ENCODE measurements at places on chromosomes 6 and 20. TPM values are rescaled to one million over a fixed set of nuclear protein-coding genes. Genes with fewer than 3 reads are reported as not detected.

The HLA-DRA gene
- 297 TPM for total RNA-seq

DNA sequence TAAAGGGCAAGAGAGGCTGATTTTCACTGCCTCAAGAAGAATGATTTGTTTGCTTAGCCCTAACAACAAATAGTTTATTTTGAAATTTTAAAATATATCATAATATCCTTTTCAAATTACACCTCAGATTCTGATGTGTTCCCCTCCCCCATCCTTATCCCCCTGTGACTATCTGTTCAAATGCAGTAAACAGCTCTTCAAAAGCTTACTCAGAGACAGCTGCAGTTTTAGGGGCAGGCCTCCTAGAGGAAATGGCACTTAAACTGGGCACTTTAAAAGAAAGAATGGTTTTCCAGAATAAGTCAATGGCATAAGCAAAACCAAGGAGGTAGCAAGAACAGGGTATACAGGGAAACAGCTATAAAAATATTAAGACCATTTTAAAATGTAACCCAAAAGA lies 118.6 kb upstream of the UST start:
- no peak for DNase-seq

The DOK5 gene
- 3.0 TPM for total RNA-seq

The GSTA1 gene
- not detected for total RNA-seq

The ANKRD66 gene
- not detected for total RNA-seq

DNA sequence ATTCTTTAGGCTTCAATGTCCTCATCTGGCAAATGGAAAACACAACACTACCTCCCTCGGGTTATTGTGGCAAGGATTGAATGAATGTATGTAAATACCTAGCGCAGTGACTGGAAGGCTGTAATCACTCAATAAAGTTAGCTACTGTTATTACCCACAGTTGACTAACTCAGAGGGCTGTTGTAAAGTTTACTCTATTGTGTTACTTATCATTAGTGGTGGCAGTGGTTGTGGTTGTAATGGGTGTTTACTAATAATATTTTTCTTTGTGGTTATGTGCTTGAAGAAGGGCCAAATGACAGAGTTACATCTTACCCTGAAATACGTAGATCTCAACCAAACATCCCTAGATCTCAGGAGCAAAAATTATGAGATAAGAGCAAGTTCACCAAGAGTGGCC lies 42.0 kb upstream of the PXDC1 start:
- no peak for DNase-seq

DNA sequence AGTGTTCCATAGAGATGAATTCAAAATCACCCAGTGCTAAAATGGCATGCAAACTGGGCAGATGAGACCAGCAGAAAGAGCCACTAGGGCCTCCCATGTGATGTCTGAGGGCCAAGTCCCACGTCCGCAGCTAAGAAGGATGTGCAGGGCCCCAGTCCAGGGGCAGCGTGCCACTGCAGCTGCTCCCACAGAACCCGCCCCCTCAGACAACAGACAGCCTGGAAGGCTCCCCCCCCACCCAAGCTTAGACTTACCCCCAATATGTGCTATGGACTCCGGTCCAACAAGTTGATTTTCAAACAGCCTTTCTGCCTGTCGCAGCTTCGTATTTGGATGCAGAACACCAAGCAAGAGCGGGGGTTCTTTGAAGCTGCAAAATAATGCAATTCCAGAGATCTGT lies 14.0 kb downstream of the APMAP start:
- DNase-seq: no peak

DNA sequence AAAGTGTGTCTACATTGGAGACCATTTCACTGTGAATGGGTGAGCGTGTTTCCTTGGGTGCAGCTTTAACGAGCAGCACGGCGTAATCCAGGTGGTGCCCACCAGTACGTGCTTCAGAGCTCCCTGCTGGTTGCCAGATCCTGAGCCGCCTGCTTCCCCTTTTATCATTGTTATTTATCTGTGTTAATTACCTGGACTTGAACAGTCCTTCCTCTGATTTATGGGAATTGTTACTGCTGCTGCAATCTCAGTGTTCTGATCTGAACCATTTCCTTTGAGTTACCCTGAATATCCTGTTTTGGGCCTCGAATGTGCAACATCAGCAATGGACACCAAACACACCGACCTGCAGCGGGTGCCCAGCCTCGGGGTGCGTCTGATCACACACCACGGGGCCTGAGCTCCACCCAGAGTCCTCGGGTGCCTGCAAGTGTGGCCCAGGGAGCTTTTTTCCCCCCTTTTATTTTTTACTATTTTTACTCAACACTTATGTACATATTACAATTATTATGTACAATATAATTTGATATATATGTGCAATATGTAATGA lies 81.3 kb downstream of the RPP40 start:
- DNase-seq: no peak
